Calu3 (cell line): ENCODE measurements at places on chromosomes 1 and 21. TPM values are rescaled to one million over a fixed set of nuclear protein-coding genes. Genes with fewer than 3 reads are reported as not detected.

CFHR3 gene
- total RNA-seq, result not detected in 2 replicates

CR2 gene
- 0.83 and 2.6 TPM in 2 replicates for total RNA-seq

GJB5 gene
- 0.73 and 1.1 TPM in 2 replicates for total RNA-seq

- H3K4me1 ChIP-seq, result no peaks in the 10 kb centered on the region
- H3K36me3 ChIP-seq, result no peaks in the 10 kb centered on the region
Observed at GRCh38 chr1:67308136-67308535, 463 bp downstream of the IL12RB2 start.

GRCh38 chr1:183883623-183884022 lies 78.7 kb downstream of the RGL1 start:
- H3K4me3 ChIP-seq, result no peak overlapping the region
- peaks cover 64% of the 10 kb centered on the region for H3K4me1 ChIP-seq
- no peak overlapping the region for H3K27ac ChIP-seq
- no peaks in the 10 kb centered on the region for H3K27me3 ChIP-seq
- DNase-seq, result no peak
- H3K36me3 ChIP-seq, result peaks cover 18% of the 10 kb centered on the region

GRCh38 chr1:207646171-207646570 lies 1.2 kb downstream of the CR1L start:
- peaks cover 35% of the 10 kb centered on the region for H3K27me3 ChIP-seq
- no peak overlapping the region for H3K4me3 ChIP-seq
- H3K27ac ChIP-seq, result no peak overlapping the region
- H3K4me1 ChIP-seq, result peaks cover 29% of the 10 kb centered on the region

DNA sequence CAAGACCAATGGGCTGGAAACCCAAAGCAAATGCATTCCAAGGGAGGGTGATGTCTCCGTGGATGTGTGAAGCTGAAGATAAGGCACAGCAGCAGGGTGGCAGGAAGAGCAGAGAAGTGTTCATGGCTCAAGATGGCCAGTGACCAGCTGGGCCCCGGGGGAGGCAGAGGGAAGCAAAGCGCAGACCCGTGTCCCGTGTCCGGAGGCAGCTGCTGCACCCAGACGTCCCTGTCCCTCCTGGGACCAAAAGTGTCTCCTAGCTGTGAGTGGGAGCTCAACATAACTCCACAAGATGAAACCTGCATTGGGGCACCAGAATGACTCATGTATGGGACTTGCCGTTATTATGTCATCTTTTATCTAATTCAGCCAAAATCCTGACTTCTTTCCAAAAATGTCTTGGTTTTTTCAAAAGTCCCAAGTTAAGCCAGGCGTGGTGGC lies 118.2 kb downstream of the RIPK4 start:
- H3K27ac ChIP-seq, result no peak overlapping the region
- H3K36me3 ChIP-seq, result no peaks in the 10 kb centered on the region
- no peak for DNase-seq
- H3K4me1 ChIP-seq, result peaks cover 8% of the 10 kb centered on the region
- no peaks in the 10 kb centered on the region for H3K27me3 ChIP-seq

DNA sequence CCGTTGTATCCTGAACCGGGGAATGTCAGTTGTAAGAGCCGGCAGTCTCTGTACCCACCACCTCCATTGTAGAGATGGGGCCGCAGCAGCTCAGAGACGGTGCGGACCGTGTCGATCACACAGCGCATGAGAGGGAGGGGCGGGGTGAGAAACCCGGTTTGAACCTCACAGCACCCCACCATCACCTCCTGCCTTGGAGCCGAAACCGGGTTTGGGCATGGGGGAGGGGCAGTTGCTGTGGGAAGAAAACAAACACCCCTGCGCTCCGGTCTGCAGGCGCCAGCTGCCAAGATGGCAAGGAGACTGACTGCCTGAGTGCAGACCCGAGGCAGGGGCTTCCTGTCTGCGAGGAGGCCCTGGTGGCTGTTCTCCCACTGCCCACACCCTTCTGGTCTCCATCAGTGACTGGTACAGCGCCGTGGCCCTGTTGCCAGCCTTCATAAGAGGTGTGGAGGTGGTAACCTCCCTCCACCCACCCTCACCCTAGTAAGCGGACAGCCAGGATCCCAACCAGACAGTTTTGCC lies 69.2 kb upstream of the SSBP3 start:
- H3K27me3 ChIP-seq, result peaks cover 77% of the 10 kb centered on the region
- no peak overlapping the region for H3K27ac ChIP-seq
- H3K36me3 ChIP-seq, result no peaks in the 10 kb centered on the region
- no peaks in the 10 kb centered on the region for H3K4me1 ChIP-seq
- DNase-seq, result no peak

DNA sequence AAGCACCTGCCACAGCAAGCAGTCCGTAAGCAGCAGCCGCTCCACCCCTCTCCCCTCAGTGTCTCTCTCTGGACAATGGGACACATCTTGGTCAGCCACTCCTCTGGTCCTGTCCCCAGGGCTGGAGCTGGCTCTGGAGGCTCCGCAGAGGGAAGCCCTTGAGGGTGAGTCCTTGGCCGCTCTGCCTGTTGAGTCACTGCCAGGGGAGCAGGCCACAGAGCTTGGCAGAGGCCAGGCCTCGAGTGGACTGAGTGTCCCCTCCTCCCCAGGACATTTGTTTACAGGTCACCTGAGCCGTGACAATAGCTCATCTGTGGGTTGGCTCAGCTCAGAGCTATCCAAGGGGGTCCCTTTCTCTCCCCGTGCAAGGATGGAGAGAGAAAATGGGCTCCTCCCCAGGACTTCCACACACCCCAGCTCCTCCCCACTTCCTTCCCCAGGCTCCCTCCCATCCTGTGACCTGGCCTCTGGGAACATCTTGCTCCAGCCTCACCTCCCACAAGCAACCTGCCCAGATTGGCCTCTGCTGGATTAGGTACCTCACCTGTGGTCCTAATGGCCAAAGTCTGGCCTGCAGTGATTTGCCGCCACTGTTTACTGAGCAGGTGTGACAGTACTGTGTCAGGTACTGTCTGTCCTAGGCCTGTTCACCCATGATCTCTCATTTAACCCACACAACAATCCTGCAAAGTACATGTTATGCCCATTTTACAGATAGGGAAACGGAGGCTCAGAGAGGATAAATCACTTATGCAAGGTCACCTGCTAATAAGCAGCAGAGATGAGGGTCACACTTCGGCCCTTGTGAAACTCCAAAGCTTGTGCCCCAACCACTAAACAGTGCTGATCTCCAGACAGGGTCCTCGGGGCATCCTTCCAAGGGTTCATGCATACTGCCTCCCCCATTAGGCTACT lies 4.8 kb downstream of the FAM131C start:
- DNase-seq, result no peak
- no peak overlapping the region for H3K4me3 ChIP-seq
- H3K36me3 ChIP-seq, result no peaks in the 10 kb centered on the region
- H3K27ac ChIP-seq, result no peak overlapping the region
- H3K27me3 ChIP-seq, result peaks cover 22% of the 10 kb centered on the region

DNA sequence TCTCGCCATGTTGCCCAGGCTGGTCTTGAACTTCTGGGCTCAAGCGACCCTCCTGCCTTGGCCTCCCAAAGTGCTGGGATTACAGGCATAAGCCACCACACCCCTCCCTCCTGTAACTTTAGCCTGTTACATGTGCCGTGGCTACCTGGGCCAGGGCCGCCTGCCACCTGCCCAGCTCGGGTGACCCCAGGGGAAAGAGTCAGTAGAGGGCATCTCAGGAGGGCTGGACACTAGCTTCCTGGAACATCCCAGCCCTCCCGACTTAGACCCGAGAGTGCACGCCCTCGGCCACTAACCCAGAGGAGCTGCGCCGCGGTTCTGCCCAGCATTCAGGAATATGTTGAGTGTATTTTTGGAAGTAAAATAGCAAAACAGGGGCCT lies 40.4 kb upstream of the TMEM52 start:
- H3K27ac ChIP-seq, result no peak overlapping the region
- H3K4me3 ChIP-seq, result peak overlapping the region; percentile 40
- peaks cover 62% of the 10 kb centered on the region for H3K27me3 ChIP-seq
- no peak for DNase-seq

DNA sequence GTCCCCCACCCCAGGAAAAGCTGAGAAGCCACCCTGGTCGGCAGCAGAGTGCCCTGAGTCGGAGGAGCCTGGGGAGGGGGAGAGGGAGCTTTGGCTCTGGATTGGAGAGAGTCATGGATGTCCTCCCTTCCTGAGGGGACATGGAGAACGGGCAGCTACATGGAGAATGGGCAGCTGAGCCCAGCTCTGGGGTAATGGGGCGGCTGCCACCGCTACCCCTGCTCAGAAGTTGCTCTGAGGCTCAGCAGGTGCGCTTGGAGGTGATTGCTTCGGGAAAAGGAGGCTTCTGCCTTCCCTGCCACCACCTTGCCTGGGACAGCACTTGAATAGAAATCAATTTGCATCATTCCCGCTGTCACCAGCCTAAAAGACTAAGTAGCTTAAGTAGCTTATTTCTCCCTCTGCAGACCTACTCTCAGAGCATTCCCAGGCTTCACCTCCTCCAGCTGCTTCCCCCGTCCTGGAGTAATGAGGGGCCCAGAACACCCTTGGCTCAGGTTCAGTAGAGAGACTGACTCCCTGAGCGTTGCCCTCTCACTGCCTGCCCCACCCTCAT lies 8.3 kb downstream of the DISP3 start:
- H3K27ac ChIP-seq, result no peak overlapping the region
- no peaks in the 10 kb centered on the region for H3K4me1 ChIP-seq
- H3K36me3 ChIP-seq, result no peaks in the 10 kb centered on the region
- no peak overlapping the region for H3K4me3 ChIP-seq
- peaks cover 63% of the 10 kb centered on the region for H3K27me3 ChIP-seq
- DNase-seq, result no peak

DNA sequence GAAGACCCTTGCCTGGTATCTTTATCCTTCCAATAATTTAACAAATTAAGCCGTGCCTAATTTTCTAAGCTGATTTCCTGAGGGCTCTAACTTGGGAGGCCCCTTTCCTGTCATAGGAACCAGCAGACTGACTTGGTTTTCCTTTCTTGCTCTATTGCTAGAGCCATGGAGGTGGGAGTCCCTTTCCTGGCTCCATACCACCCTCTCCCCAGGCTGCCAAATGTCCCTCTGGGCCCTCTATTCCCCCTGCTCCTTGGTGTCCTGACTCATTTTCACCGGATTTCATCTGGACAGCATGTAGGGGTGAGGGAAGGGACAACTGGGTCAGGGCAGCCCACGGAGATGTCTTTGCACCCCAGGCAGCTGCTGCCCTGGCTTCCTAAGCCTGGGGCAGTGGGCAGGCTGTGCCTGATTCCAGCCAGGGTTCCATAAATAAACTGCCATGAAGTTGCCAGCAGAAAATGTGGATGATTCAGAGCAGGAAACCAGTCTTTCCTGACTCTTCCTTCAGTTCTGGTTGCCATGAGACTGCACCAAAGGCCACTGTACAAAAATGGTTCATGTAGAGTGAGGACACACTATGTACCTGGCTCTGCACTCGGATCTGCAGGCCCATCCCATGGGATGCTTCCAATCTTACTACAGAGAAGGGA lies 38.0 kb upstream of the SERBP1 start:
- H3K27ac ChIP-seq, result no peak overlapping the region
- H3K36me3 ChIP-seq, result no peaks in the 10 kb centered on the region
- no peak for DNase-seq
- no peaks in the 10 kb centered on the region for H3K4me1 ChIP-seq
- peaks cover 35% of the 10 kb centered on the region for H3K27me3 ChIP-seq

DNA sequence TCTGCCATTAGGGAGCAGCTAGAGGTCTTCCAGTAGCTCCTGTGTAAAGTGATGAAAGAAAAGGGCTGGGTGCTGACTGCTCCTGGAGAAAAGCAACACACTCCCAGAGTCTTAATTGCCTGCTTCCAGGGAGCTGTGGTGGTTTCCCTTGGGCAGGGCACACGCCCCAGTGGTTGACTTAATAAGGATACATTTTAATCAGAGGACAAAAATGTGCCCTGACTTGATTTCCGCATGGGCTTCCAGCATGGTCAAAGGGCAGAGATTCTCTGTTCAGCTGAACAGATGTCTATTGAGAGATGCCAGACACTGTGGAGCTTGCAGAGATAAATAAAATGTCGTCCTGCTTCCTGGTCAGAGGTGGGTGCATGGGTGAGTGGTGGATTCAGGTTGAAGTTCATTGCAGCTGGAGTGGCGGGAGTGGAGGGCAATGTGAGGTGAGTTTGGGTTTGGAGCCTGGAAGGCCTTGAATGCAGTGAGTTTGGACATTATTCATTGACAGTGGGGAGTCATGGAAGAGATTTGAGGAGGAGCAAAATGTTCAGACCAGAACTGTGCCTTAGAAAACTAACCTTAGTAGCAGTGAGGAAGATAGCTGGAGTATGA lies 16.0 kb downstream of the QSOX1 start:
- peak; percentile 61 for DNase-seq
- peak overlapping the region; percentile 8 for H3K27ac ChIP-seq
- H3K27me3 ChIP-seq, result no peaks in the 10 kb centered on the region
- peak overlapping the region; percentile 6 for H3K4me3 ChIP-seq
- peaks cover 66% of the 10 kb centered on the region for H3K4me1 ChIP-seq
- H3K36me3 ChIP-seq, result peaks cover 41% of the 10 kb centered on the region

DNA sequence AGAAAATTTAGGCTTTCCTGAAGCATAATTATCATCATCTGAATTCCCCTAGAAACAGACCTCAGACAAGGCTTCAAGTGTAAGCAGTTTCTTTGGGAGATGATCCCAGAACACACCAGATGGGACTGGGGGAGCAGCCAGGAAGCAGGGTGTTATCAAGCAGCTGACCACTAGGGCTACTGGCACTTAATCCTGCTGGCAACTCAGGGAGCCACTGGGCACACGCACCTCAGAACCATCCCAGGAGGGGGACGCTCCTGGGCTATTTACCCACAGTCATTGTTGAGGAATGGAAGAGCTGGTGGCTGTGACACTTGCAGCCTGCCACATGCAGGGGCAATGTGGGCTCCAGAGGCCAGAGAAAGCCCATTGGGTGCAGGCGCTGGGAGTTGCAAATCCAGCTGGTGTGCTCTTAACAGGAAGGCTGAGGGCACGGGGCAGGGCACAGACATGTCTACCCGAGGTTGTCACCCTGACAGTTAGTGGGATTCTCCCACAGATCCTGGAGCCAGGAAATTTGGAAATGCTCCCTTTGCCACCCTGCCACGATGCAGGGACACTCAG lies 15.1 kb upstream of the IL22RA1 start:
- DNase-seq, result no peak
- no peaks in the 10 kb centered on the region for H3K27me3 ChIP-seq
- H3K4me3 ChIP-seq, result no peak overlapping the region
- no peak overlapping the region for H3K27ac ChIP-seq
- no peaks in the 10 kb centered on the region for H3K4me1 ChIP-seq
- H3K36me3 ChIP-seq, result no peaks in the 10 kb centered on the region

DNA sequence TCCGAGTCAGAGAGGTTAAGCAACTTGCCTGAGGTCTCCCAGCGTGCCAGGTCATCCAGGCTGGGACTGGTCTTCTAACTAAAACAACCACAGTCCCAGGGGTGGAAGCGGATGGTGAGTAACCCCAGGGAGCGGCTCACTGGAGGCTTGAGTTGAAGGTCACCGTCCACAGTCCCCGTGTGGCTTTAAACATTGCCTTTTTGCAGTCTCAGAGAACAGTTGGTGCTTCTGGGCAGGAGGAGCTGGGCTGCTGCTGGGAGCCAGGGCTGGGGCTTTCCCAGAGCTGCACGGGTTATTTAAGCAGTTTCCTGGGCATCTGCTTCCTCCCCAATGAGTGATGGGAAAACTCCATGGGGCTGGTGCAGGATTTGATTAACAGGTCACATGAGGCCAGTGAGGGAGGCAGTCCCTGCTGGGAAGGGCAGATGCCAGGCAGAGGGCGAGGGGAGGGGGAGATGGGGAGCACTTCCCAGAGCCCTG lies 12.3 kb downstream of the ARHGEF10L start:
- H3K4me1 ChIP-seq, result peaks cover 44% of the 10 kb centered on the region
- H3K27ac ChIP-seq, result peak overlapping the region; percentile 93
- H3K27me3 ChIP-seq, result no peaks in the 10 kb centered on the region
- peaks cover 8% of the 10 kb centered on the region for H3K36me3 ChIP-seq
- peak overlapping the region; percentile 58 for H3K4me3 ChIP-seq
